Osteocyte (in vitro differentiated cells): ENCODE measurements at places on chromosomes 12 and 14.

GRCh38 chr12:28108599-28108998, 81.7 kb upstream of the CCDC91 start:
- no peak for DNase-seq

DNA sequence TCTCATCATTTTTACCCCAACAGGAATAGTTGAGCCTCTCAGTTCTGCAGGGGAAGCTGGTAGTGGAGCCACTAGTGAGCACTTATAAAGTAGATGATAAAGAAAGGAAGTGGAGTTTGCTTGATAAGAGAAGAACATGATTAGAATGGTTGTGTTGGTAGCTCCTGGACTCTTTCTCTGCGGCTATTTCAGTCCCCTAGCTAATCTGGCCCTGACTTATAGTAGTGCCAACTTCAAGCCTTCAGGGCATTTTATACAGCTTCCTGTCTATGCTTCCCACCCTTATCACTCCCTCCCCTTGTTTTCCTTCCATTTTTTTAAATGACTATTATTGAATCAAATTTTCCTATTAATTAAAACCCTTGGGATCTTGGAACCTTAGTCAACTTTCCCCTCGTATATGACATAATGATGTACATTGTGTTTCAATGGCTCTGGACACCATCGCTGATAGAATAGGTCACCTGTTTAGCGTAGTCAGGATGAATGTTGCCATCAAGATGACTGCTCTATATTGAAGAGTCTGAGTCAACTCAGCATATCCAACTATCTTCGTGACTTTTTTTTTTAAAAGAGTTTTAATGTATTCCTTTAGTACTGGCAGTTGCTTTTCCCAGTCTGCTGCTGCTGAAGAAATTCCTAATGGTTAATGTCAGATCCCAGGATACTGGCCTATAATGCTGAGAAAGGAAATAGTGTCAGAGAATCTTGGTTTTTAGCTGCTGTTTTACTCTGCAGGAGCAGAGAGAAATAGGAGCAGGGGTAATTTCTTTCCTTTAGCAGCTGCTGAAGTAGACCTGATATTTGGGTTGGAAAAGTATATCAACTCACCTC, 16.2 kb upstream of the PCNX1 start:
- DNase-seq = no peak

DNA sequence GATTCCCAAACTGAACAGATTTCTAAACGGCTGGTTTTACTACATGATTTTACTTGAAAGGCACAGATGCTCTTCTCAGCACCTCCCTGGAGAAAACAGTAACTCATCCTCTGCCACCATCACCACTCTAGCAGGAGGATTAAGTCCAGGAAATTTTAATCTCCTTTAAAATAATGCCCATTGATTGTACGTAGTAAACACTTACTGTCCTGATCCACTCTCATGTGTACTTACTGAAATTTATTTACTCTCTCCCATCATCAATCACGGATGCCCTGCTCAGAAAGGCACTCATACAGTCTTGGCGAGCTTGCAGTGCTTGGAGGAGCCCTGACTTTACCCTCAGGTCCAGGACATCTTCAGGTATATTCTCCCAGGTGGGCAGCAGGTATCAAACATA, 239.8 kb upstream of the EGLN3 start:
- DNase-seq = no peak

DNA sequence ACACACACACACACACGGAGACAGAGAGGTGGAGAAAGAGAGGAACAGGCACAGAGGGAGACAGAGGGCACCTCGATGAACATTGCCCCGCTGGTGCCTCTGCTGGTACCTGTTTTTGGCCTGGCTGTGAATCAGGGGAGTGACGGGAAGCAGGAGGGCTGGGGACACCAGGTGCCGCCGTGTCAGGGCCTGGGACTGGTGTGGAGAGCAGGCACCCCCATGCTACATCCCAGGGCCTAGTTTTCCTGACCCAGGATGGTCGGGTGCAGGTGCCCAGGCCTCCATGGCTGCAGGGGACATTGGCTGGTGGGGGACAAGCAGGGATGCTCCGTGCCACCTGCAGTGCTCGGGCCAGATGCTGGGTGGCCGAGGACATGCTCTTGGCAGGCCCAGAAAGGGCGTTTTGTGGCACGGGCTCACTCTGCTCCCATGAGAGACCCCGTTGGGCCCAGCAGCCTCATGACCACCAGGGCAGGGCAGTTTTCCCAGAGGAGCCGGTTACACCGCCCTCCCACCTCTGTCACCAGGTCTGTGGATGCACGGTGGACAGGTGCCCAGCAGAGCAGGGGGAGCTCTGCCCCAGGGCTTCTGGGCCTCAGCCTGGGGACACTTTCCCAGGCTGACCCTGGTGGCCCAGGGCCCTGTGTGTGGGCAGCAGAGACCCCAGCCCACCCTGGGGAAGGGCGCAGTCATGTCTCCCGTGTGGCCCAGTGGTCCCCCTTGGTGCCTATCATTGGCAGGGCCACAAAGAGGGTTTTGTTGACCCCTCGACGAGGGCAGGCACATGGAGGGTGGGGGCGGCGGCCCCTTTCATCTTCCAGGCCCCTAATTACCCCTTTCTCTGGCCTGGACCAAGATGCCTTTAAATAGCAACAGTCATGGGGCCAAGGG, 207.5 kb upstream of the RTL1 start:
- peak; percentile 78 for DNase-seq

- DNase-seq = no peak
Observed at GRCh38 chr12:42568952-42569915, 20.3 kb downstream of the PRICKLE1 start.

DNA sequence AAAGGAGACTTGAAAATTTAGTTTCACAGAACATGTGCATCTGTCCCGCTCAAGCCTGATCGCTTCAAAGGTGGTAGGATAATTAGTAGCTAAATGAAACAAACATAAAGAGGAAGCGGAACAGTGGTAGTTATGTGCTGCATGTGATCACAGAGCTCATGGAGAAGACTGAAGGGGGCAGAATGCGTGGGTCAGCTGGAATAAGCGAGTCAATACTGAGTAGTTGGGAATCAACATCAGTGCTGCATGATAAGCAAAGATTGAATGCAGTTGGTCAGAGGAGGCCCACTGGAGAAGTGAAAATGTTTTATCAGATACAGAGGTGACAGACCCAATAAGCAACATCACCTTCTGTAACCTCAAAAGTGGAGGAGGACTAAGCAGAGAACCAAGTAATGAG, 95.1 kb upstream of the RFX4 start:
- DNase-seq = no peak

GRCh38 chr12:91630083-91630482, 447.5 kb upstream of the DCN start:
- DNase-seq = no peak

DNA sequence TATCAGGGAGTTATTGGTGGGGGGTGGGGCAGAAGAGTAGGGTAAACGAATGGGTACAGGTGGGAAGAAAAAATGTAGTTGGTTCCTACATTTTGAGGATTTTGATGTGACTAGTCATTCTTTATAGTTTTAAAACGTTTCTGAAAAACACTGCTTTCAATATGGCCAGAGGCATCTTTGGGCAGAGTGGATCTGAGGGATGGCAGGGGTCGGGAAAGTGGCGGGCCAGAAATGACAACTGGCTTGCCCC, 527 bp upstream of the ATP23 start:
- DNase-seq = no peak

DNA sequence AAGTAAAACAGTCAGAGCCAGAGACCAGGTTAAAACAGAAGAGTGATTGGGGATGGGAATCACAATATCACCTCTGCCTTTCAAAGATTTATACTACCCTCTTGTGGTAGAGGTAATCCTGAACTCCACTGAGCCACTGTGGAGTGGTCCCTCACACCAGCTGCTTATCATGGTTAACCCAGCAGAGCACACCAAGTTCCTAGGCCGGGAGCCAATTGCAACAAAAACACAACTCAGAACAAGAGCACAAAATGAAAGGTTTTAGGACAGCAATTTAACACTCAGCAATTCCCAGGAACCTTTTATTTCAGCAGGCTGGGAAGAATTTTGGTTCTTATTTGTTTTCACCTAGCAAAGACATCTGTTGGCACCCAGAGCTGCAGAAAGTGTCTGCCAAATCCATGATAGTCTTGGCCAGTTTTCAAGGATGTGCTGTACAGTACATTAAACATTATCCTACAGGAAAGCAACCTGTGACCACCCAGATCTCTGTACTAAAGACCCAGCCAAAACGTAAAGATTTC, 220.5 kb upstream of the ATXN7L3B start:
- no peak for DNase-seq

DNA sequence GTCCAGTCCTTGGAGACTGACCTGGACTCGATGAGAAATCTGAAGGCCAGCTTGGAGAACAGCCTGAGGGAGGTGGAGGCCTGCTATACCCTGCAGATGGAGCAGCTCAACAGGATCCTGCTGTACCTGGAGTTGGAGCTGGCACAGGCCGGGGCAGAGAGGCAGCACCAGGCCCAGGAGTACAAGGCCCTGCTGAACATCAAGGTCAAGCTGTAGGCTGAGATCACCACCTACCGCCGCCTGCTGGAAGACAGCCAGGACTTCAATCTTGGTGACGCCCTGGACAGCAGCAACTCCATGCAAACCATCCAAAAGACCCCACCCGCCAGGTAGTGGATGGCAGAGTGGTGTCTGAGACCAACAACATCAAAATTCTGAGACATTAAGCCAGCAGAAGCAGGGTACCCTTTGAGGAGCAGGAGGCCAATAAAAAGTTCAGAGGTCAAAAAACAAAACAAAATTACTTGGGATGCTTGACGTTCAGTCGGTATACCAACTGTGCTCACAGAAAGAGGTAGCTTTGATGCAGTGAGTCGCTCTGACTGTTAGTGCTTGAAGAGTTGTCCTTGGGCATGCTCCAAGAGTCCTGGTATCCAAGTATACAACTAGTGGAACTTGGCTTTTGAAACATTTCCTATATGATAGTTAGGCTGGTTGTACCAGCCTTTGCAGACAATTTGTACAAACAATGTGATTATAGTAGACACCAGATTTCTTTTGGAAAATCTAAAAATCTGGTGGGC, 4.8 kb downstream of the MED6 start:
- DNase-seq = no peak

GRCh38 chr12:39990122-39991101, 115.5 kb downstream of the SLC2A13 start:
- DNase-seq = no peak

GRCh38 chr14:24377657-24378056, 9.7 kb downstream of the NFATC4 start:
- DNase-seq = no peak

GRCh38 chr12:53208435-53208834, 1.4 kb upstream of the ITGB7 start:
- no peak for DNase-seq

GRCh38 chr14:94542111-94542810, 19.0 kb upstream of the SERPINA4 start:
- peak; percentile 80 for DNase-seq

DNA sequence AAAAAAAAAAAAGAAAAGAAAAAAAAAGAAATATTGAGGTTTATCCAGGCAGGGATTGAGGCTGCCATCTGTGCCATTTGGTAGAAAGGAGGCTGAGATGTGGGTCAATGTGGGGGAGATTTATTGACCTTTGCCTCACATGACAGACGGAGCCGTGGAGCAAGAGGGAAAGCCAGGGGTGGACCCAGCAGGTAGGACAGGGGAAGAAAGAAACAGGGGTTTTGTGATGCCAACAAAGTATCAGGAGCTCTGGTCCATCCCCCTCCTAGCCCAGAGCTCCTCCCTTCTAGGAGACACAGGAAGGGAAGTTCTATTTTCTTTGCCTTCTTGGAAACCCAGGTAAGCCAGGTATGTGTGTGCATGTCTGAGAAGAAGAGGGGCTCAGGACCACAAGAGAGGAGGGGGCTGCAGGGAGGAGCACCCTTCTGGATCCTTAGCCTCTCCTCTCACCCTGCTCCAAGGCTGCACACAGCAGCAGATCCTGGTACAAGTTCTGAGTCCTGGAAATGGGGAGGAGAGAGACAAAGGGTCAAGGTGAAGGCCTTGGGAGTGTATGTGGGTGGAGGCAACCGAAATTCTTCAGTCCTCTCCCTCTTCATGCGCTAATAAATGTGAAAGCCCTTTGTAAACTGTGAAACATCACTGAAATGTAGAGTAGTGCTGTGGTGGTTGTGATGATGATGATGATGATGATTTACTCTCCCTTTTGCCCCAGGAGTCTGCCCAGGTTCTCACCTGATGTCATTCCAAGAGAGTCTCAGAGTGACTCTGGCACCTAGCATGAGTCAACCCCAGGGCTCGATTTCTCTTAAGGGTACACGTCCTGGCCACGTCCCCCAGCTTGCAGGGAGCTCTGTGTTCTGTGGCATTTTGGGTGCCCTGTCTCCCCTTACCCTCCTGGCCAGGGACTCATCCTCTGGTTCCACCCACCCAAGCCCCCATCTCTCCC, 26.3 kb downstream of the ZFP36L1 start:
- no peak for DNase-seq

GRCh38 chr12:95198914-95199313, 18.4 kb downstream of the FGD6 start:
- no peak for DNase-seq

DNA sequence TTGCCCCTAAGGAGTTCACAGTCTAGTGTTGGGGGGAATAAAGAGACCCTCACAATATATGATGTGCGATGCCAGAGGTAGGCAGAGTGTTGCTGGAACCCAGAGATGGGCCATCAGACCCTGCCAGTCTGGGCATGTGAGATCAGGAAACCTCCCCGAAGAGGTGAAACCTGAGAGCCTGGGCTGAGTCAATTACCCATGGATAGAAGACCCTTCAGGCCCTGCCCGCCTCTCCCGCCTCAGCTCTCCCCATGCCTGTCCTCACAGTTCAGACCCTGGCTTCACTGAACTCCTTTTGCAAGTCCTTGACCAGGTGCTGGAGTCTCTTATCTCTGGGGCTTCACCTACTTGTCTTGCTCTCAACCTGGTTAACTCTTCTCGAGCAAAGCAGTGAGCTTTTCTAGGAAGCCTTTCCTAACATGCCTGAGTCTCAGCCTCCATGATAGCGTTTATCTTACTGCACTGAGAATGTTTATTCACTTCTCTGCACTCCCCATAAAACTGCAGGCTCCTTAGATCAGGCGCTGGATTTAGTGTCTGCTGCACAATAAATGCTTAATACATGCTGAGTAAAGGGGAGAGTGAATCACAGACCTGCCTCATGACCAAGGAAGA, 19.6 kb downstream of the ALDH1L2 start:
- no peak for DNase-seq

DNA sequence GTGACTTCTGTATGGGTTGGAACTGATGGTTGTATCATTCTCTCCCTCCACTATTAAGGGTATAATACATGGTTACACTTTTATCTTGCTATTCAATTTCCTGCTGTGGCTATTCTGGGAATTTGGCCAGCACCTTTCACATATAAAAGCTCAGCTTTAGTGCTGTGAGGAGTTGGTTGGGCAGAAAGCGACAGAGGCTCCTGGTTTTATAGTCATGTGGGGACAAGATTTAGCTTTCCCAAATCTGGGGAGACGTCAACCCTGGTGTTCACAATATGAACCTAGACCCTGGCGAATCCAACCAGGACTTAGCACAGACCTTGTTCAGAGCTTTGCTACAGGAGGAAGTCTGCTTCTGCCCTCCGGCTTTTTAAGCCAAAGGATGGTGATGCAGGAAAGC, 36.5 kb downstream of the FOS start:
- no peak for DNase-seq

DNA sequence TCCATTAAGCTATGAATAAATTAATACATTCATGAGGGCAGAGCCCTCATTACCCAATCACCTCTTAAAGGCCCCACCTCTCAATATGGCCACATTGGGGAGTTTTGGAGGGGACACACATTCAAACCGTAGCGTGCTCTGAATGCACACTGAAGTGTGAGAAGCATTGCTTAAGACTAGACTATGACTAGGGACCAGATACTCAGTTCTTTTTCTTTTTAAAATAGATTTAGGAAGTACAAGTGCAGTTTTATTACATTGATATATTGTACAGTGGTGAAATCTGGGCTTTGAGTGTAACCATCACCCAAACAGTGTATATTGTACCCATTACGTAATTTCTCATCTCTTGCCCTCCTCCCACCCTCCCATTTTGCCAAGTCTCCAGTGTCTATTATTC, 21.0 kb upstream of the JDP2 start:
- no peak for DNase-seq
